GM03348 (cell line): ENCODE measurements at places on chromosomes 7 and 10.
A peak's percentile ranks its signal among the peaks of the same experiment; 100 is the strongest.

DNA sequence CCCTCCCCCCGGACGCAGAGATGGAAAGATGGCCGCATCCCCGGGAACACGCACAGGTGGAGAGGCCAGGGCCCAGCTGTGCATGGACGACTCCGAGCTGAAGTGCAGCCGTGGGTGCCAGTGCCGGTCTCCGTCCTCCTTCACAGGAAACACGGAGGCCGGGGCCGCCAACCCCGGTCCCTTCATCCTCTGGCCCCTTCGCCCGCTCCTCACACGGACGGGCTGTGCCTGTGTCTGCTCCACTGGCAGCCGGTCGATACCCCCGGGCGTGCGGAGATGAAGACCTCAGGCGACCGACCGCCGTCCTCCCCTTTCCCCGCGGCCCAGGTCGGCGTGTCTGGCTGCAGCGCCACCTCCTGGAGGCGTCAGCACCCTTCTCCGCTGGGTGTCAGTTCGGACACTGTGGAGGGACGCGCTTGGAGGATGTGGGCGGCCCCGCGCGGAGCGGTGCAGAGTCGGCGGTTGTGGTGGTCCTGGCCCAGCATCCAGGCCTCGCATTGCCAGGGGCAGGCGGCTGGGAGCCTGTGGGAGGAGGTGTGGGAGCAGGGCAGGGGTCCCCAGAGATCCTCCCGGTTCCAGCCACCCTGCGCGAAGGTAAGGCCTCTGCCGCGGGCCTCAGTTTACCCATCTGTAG is 9.9 kb downstream of the ZNF511 start:
- peak; percentile 83 for DNase-seq

GRCh38 chr10:73172867-73173266 is 4.9 kb downstream of the FAM149B1 start:
- DNase-seq: no peak

DNA sequence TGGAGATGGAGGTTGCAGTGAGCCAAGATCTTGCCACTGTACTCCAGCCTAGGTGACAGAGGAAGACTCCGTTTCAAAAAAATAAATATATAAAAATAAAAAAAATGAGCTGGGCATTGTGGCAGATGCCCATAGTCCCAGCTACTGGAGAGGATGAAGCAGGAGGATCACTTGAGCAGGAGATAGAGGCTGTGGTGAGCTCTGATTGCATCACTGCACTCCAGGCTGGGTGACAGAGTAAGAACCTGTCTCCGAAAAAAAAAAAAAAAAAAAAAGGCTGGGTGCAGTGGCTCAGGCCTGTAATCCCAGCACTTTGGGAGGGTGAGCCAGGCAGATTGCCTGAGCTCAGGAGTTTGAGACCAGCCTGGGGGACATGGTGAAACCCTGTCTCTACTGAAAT is 11.8 kb downstream of the ZNF487 start:
- DNase-seq: no peak

- DNase-seq: no peak
Measured at GRCh38 chr10:12690525-12691126, 310.9 kb downstream of the CCDC3 start.

- peak; percentile 32 for DNase-seq
Measured at GRCh38 chr10:78892338-78893176, 176.2 kb upstream of the ZMIZ1 start.

GRCh38 chr10:109418795-109419194 is 504.5 kb downstream of the XPNPEP1 start:
- no peak for DNase-seq

GRCh38 chr10:70992436-70992835 is 104.1 kb upstream of the PCBD1 start:
- DNase-seq: no peak

- no peak for DNase-seq
Measured at GRCh38 chr7:70830060-70830395, 301.9 kb upstream of the GALNT17 start.

- DNase-seq: no peak
Measured at GRCh38 chr10:35909121-35909720, 267.1 kb upstream of the FZD8 start.

DNA sequence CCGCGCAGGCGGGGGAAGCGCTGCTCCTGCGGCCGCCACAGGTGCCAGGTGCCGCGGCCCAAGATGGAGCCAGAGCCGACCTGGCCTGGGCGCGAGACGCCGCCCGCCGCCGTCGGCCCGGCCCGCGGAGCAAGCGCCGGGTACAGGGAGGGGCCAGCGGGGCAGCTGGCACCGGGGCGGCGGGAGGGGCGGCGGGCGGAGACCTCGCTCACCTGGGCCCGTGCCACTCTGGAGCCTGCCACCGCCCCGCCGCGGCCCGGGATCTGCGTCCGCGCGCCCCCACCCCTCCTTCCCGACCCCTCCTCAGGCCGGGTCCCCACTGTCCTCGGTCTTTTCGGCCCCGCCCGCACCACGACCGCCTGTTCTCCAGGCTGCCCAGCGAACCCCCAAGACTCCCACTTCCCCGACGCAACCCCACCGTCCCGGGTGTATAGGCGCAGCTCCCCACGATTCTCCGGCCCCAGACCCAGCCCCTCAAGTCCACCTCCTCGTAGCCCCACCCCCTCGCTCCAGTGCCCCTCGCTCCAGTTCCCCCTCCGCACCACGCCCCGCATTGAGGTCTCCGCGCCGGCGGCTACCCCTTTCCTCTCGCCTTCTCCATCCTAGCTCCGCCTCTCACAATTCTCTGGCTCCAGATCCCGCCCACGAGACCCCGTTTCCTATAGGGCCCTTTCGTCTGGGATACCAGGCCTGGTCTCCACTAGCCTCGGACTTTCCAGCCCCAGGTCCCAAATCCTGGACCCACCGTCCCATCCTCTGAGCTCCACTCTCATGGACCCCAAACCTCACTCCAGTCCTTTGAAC is at the start of gene GPRIN2:
GPRIN2 (minus strand) TSS at position 144 of the 804 bp plus-strand sequence. CDS start 5,922 bp downstream, outside the sequence.
- no peak for DNase-seq

- no peak for DNase-seq
Measured at GRCh38 chr10:67770537-67770936, 67.5 kb downstream of the DNAJC12 start.

- DNase-seq: no peak
Measured at GRCh38 chr7:137862964-137863363, 16.2 kb upstream of the DGKI start.

GRCh38 chr10:80492848-80493521 is 38.9 kb downstream of the TSPAN14 start:
- no peak for DNase-seq

- DNase-seq: peak; percentile 28
Measured at GRCh38 chr10:32937911-32938424, 20.1 kb downstream of the ITGB1 start.

DNA sequence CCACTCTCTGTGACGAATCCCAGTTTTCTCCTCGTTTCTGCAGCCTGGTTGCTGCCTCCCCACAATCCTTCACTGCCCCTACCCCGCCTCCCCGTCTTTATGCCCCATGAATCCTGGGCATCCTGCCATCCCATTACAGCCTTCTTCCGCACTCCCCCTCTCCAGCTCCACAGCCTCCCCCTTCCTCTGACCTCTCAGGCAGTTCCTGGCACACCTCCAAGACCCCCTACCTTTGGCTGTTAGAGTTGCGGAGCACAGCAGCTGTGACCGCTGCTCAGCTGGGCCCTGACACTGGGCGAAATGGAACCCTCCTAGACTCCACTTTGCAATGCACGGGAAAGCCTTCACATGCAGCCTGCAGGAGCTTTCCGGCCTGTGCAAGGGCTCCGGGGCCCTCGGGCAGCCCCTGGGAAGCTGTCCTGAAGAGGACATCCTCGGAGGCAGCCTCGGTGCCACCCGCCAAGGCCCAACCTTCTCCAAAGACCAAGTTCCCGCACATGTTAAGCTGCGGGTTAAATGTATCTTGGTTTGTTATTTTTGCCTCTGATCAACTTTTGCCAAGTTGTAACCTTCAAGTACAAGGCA is 400.7 kb upstream of the MKI67 start:
- DNase-seq: no peak

- no peak for DNase-seq
Measured at GRCh38 chr10:33327751-33328150, 6.7 kb downstream of the NRP1 start.

GRCh38 chr7:53111031-53111430 is 75.6 kb downstream of the POM121L12 start:
- no peak for DNase-seq

GRCh38 chr7:151799506-151799905 is 77.4 kb downstream of the PRKAG2 start:
- no peak for DNase-seq

- peak; percentile 57 for DNase-seq
Measured at GRCh38 chr7:37208528-37208927, 240.1 kb downstream of the ELMO1 start.

DNA sequence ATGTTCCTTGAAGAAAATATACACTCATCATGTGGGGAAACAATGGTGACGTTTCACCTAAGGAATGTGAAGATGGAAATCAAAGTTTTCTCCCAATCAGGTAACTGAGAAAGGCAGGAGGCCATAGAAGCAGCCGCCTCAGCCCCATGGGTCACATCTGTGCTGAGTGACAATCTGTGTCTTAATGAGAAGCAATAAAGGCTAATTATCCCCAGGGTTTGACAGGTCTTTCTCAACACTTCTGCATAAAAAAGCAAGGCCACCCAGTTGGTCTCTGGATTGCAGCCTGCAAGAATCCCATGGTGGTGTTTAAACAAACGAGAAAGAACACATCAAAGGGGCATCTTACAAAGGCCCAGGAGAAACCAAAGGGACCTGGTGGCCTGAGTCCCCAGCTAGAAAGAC is 91.1 kb upstream of the TNS3 start:
- DNase-seq: no peak

DNA sequence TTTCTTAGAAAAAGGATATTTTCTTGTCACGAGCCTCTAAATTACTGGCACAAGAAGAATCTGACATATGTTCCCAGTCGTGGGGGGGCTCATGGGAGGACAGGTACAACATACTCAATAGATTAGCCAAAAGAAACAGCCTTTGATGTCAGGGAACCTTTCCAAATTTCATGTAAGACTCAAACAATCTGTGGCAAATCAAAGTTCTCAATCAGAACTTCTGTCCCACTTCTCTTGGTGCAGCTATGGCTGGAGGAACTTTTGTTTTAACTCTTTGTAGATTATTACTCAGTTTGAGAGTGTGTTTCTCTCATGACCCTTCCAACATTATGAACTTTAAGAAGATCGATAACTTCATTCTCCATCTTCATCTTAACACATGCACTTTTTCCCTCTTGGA is 114.3 kb upstream of the ARID5B start:
- no peak for DNase-seq

GRCh38 chr7:101651112-101651511 is 22.0 kb upstream of the MYL10 start:
- no peak for DNase-seq

- no peak for DNase-seq
Measured at GRCh38 chr7:38360776-38361175, 87.3 kb upstream of the TARP start.

DNA sequence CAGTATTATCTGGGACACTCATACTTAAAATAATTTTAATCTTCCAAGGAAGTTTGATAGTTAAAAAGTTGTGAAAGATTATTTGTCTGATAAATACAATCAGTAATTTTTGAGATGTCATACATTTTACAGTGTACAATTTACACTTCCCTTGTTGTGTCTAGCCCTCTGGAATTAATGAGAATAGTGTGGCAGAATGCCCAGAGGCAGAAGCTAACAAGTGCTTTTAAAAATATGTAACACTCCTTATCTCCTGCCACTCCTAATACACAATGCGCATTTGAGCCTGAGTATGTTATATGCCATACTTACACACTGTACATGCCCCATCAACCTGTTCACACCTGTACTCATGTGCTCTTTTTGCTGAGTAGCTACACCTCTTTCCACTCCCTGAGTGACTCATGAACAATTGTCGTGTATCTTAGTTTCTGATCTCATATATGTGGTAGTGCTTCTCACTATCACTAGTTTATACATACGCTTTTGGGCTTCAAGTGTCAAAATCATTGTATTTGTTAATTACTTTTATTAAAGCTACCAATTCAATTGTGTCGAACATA is 106.9 kb upstream of the GNAI1 start:
- no peak for DNase-seq

- DNase-seq: peak; percentile 61
Measured at GRCh38 chr10:61923210-61923949, 21.9 kb downstream of the ARID5B start.

GRCh38 chr7:150406567-150407421 is 27.7 kb downstream of the ZNF775 start:
- no peak for DNase-seq

DNA sequence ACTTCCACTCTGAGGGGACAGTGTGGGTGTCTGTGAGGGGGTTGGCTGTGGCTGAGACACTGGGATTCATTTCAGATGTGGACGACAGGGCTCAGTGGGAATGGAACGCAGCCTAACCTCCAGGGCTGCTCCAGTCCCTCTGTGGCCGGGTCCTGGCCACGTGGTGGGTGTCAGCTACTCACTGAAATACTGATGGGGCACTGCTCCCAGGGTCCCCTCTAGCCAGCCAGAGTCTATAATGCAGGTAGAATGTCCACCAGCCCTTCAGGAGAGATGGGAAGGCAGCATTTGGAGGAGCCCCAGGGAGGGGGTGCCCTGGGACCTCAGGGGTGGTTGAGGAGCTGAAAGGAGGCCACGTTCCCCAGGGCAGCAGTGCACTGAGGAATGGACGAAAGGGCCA is 87.2 kb upstream of the LANCL2 start:
- no peak for DNase-seq

DNA sequence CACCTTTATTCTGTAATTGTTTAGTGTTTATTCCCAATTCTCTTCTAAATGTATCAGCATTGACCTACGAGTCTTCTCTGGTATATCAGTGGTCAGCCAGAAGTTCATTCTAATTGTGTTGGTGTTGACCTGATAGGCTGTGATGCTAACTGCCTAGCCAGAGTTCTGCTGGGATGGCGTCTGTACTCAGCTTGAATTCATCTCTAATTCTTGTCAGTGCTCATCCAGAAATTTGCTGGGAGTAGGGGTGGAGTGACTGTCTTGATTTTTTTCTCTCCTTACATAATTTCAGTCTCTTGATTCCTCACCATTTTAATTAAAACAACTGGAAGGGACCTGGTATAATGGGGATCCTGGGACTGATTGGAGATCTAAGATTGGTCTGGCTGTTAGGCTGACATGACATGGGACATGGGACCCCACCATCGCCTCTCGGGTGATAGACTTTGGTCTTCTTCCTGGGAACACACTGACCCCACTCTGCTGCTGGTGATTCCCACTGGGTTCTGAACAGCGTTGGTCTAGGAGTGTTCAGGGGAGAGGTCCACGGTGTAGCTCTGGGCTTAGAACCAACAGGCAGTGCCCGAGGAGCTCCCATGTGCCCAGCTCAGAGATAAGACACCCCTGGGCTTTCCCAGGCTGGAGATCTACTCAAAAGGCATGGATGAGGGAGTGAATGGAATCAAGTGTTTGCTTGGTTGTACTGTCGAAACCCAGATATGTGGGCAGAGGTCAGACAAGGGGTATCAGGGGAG is 3.8 kb downstream of the NEURL1 start:
- DNase-seq: no peak
